Caki2 (cell line): ENCODE measurements at places on chromosomes 1 and 21. TPM values are rescaled to one million over a fixed set of nuclear protein-coding genes. Genes with fewer than 3 reads are reported as not detected.

Gene SLFNL1
- total RNA-seq, result not detected in 2 replicates

Gene ALX3
- not detected in 2 replicates for total RNA-seq

Gene AHDC1
- 0.32 and 0.41 TPM in 2 replicates for total RNA-seq

Gene ERICH3
- not detected in 2 replicates for total RNA-seq

Gene LMX1A
- total RNA-seq, result not detected in 2 replicates

GRCh38 chr1:18302788-18303413 is 177.8 kb upstream of the KLHDC7A start:
- no peak for DNase-seq

DNA sequence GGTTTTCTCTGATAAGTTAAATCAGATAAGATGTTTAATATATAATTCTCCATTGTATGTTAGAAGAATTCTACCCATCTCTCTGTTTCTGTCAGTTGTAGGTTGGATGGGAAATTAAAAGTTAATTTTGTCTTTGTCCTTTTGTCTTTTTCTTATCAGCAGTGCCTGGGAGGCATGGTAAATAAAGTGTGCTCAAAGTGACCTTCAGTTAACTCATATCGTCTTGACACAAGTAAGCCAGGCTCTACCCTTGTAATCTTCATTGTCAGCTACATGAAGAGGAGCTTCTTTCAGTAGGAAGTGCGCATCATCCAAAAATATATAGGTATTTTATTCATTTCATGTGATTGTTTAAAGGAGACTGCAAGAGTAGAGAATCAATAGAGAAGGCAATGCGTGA is 138.9 kb upstream of the NRIP1 start:
- DNase-seq, result no peak

DNA sequence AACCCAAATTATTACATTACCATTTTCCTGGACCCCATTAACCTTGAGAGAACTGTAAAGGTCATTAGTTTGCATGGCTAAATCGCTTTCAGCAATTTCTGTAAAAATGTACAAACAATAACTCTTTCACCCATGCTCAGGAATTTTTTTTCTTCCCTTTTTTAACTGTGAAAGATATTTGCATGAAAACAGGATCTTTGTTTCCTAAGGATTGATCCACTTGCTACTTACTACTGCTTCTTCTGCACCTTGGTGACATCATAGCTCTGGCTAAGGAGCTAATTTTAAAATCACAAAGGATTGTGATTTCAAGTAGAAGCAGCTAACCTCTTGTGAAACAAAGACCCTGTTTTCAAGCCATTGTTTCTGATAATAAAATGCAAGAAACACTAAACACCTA is 274.6 kb upstream of the ESRRG start:
- no peak for DNase-seq

DNA sequence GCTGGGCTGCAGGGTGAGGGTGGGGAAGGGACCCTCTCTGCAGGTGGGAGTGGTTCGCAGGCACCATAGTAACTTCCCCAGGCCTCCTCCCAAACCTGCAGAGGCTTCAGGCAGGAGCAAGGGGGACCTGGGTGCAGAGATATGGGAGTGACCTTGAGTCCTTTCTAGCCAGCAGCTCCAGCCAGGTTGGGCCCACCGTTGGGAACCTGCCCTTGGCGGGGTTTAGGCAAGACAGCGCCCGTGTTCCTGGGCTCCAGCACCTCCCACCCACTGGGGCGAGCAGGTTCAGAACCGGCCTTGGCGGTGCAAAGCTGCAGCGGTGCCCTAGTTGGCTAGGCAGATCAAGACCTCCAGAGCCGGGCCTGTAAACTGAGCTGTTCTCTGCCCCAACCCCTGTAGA is 2.2 kb upstream of the PRDM16 start:
- no peak for DNase-seq

DNA sequence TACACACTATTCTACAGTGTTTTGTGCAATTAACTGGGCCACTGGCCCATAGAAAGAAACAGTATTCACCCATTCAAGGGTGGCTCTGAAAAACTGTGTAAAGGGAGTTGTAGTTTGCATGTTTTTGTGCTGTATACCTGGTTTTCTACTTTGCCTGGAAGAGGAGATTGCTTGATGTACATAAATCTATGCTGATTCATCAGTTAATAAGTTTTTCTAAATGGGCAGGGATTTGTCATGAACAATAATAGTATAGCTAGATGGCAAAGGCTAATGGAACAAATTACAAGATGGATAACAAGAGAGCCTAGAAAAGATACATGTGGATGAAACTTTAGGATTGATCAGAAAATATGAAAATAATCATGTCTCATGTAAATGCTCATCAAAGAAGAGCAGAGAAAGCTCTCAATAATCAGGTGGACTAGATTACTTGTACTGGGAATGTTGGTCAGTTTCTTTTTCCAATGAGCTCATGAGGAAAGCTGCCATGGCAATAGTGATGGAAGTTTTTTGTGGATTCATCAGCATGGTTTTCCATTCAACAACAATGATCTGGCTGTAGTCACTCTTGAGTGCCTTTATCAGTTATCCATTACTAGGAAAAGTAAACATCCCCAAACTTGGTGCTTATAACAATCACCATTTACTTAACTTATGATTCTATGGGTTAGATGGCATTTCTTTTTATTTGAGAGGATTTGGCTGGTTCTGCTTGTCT is 602.8 kb downstream of the BRINP3 start:
- peak; percentile 70 for DNase-seq

DNA sequence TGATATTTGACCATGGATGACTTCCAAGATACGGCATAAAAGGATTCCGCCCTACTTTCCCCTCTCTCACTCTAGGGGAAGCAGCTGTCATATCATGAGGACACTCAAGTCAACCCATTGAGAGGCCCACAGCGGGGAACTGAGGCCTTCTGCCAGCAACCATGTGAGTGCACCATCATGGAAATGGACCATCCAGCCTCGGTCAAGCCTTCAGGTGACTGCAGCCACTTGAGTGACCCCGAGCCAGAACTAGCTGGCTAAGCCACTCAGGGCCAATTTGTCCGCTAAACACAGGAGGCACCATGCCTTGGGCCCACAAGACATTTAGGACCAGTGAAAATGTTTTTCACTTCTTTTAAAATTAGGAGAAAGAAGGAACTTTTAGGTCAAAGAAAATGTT is 11.1 kb upstream of the GJB5 start:
- DNase-seq, result no peak

DNA sequence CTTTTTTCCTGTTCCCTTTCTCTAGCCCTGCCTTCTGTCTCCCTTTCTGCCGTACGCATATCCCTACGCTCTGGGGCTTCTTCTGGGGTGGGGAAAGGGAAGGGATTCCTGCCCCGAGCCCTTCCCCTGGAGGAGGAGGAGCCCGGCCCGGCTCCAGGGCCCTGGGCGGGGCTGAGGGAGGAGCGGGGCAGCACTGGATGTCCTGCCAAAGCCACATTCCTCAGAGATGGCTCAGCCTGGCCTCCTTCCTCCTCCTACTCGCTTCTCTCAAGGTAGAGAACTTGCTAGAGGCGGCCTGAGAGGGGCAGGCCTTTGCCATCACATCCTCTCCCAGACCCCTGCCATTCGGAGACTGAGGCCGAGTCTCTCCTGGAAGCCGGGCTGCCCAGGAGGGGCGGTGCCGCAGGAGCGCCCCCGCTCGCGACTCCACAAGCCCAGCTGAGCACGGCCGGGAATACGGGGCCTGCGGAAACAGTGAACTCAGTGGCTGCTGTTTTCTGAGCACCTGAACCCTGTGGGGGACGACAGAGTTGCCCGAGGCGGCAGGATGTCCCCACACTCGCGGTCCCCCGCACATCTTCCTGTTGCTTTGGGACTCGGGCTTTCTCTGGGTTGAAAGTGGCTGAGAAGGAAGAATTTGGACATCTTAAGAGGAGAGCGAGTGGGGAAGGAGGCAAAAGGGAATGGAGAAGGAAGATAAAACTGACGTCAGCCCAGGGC is 12.2 kb downstream of the ADAMTSL4 start:
- DNase-seq, result peak; percentile 99

DNA sequence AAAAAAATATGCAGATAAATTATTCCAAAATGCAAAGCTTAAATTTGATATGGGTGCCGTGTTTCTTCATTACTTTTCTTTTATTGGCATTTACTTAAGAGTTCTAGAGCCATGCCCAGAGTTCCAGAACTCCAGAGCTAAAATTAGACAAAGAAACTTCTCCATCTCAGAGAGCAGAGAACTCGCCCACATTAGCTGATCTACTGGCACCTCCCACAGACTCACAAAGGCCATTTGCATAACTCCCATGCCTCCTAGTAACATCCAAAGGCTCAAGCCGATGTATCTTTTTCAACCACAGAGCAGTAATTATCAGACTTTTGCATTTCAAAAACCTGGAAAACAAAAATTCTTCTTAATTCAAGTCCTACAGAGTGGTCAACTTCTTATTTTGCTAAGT is 323.8 kb upstream of the ST6GALNAC5 start:
- DNase-seq, result no peak

DNA sequence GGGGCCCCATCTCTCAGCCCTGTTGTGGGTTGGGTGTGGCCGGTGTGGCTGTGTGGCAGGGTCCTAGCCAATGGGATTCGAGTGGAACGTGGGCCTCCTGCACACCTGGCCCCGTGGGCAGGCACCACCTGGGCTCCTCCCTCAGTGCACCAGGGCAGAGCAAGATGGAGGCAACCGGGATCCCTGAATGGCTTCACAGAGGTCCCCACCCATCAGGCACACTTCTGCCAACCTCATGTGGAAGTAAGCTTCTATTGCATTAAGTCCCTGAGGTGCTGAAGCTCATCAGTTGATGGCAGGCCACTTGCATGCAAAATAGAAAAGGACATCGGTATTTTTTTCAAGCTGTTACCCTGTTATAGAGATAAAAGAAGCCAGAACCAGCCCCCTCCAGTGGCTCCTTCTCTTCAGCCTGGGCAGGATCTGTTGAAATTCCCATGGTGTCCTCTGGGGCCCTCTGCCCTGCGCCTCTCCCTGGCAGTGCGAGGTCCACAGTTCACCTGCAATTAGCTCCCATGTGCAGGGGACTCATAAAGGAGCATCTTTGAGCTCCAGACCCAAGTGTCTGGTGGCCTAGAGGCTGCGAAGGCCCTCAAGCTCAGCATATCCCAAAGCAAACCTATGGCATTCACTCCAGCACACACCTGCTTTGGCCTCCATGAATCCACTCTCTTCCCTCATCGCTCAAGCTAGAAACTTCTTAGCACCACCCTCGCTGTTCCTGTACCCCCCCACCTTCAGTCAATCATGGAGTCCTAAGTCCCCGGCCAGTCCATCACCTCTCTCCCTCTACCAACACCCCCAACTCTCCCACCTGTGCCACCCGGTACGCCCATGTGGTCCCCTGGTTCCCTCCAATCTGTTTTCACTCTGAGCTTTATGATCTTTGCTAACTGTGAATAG is 2.1 kb upstream of the SLC45A1 start:
- DNase-seq, result no peak

DNA sequence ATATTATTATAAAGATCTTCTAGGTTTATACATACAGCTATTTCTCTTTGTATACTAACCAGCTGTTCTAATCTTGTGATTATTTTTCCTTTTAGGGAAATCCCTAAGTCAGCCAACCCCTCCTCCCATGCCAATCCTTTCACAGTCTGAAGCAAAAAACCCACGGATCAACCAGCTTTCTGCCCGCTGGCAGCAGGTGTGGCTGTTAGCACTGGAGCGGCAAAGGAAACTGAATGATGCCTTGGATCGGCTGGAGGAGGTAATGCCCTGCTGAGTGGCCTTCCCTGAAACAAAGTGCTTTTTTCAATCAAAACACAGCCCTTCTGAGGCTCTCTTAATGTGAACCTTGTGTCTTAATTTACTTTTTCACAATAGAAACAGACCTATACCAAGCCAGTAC is 32.4 kb upstream of the BMP8A start:
- no peak for DNase-seq

DNA sequence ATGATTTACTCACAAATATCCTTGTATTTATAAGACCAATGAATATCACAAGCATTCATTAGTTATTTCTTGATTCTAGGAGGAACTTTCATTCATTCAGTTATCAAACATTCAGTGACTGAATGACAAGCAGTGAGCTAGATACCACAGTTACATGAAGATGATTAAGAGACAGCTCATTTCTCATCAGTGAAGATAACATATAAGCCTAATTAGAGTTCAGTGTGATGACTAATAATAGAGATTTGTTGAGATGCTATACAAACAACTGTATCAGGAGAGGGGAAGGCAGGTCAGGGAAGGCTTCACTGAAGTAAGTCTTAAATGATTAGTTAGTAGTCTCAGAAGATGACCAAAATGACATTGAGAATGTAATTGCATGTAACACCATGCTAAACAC is 14.6 kb upstream of the C1orf105 start:
- no peak for DNase-seq

- no peak for DNase-seq
Observed at GRCh38 chr1:38570657-38570975, 289.0 kb downstream of the RRAGC start.

- DNase-seq, result peak; percentile 19
Observed at GRCh38 chr1:91502672-91503184, 2.1 kb downstream of the CDC7 start.

- DNase-seq, result no peak
Observed at GRCh38 chr21:17903929-17904639, 84.9 kb upstream of the C21orf91 start.

GRCh38 chr21:34156957-34157356 is 83.6 kb downstream of the MRPS6 start:
- DNase-seq, result no peak

GRCh38 chr1:13700521-13701270 is 708 bp downstream of the PRDM2 start:
- peak; percentile 40 for DNase-seq

DNA sequence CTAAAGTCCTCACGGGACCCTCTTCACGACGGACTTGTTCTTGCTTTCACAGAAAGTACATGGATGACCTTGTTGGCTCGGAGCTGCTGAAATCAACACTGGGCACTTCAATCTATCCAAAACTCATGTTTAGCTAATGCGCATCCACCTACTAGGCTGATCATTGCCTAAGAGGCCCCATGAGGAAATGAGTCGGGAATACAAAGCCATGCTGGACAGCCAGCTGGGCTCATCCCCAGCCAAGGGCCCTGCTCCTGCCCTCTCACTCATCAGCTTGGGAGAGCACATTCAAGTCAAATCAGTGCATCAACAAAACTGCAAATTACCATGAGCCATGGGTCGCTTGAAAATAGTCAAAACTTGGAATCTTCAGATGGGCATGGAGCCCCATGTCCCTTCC is 14.8 kb upstream of the HEYL start:
- no peak for DNase-seq

DNA sequence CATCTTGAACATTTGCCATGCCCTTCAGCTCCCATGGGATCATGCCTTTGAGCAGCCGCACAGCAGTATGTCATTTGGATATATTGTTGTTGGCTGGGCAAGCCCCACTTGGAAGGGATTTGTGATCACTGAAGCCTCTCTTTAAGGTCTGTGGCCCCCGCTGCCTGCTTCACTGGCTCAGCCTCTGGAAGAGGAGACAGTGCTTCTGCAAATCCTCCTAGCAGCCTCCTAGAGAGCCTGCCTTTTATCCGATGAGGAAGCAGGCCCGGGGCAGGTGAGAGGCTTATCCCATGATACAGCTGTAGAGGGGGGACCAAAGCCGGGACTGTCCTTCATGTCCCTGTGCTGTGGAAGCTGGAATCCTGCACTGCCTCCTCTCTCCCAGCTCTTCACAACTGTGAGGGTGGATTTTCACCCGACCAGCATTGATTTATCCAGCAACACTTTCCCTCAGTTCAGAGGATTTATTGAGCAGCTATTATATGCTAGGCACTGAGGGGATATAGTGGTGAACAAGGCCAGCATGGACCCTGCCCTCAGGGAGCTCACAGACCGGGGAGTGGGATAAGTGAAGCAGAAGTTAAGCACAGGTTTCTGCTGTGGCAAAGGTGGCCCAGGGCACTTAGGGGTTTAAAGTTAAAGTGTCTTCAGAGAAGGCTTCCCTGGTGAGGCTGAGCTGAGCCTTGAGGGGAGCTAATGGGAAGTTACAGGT is 3.9 kb downstream of the TMEM61 start:
- no peak for DNase-seq

- DNase-seq, result peak; percentile 37
Observed at GRCh38 chr1:242524571-242525359, at the start of gene PLD5. Gene PLD5, minus strand, starts transcription at chr1:242524697.
